Left forelimb (tissue), 1 donor: ENCODE measurements at places on chromosomes 12 and 14.

DNA sequence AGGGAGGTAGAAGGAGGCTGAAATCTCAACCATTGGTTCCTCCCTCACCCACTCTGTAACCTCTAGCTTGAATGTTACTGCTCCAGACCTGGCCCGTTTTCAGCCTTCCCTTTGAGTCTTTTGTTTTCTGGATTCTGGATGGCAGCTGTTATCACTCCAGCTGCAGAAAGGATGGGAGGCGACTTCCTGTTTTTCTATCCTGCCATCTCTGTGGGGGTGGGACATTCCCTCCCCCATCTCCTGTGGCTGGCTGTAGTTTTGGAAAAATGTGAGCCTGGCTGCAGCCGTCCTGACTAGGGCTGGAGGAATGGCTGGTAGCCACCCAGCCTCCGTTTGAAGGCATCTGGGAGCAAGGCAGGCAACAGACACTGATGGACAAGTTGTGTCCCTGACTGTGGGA is 2.9 kb upstream of the PPFIBP1 start:
- no peak for DNase-seq

DNA sequence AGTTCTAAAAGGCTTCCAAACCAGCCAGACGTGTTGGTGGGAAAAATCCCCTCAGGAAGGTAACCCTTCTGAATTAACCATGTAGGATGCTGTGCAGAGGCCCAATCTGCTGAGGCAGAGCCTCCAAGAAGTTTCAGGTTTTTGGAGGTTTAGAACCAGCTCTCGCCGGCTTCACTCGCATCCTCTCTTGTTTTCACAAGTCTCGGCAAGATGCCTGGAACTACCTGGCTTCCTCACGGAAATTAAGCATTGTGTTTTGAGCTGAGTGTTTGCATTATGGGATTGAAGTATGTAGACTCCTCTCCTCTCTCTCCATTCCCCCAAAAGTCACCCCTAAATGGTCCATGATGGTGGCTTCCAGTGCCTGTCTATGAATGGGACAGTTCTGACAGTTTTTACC is 20.6 kb downstream of the LTBP2 start:
- no peak for DNase-seq

DNA sequence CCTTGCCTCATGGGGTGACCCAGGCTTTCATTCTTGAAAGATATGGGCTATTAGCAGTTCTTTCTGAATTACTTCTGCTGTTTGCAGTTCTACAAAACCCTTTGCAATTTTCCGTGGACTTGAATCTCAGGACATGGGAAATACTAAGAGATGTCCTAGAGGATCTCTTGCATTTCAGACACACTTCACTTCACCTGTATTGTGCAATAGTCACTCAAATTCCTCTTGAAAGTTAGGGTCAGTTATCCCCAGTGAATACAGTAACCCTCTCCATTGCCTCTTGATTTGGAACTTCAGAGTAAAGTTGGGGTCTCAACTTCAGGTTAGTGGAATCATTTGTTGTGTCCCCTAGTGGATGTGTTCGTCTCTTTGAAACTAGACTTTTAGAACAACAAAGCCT is 31.8 kb downstream of the YLPM1 start:
- no peak for DNase-seq

DNA sequence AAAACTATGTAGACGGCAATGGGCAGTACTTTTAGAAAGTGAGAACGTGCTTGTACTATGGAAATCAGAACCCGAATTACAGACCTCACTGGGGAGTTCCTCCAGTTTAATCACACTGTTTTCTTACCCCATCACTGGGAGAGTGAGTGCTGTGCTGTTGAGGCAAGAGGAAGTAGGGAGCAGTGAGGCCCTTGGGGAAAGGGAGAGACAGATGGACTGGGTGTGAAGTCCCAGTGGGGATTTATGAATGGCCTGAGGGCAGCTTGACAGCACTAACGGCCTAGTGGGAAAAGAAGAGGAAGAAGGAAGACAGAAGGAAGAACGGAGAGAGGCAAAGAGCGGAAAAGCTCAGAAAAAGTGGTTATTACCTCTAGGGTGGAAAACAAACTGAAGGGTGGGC is 5.7 kb downstream of the MCRS1 start:
- DNase-seq: no peak

- no peak for DNase-seq
Observed at GRCh38 chr12:131507881-131508280, 203.0 kb upstream of the SFSWAP start.

GRCh38 chr12:26783131-26783526 is 49.9 kb downstream of the ITPR2 start:
- DNase-seq: no peak

DNA sequence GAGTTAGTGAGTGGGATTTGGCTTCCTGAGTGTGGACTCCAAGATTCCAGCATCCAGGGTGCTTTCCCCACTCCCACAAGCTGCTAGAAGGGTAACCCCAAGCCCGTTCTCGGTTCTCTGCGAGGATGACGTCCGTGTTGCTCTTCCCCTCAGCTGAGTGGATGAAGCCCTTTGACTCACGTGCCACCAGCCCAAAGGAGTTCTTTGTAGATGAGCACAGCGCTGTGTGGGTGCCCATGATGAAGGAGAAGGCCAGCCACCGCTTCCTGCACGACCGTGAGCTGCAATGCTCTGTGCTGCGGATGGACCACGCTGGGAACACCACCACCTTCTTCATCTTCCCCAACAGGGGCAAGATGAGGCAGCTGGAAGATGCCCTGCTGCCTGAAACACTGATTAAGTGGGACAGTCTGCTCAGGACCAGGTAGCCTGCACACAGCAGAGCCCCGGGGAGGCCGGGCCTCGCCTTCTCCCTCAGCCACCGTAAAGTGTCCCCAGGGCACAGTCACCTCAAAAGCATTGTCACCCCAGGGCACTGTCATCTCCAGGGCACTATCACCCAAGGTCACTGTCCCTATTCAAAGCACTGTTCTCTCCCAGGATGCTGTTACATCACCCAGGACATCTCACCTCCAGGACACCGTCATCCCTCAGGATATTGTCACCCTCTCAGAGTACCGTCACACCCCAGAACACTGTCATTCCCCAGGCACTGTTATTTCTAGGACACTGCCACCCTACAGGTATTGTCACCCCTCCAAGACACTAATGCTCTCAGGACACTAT is 31.3 kb downstream of the SERPINA3 start:
- DNase-seq: no peak

GRCh38 chr12:113853491-113853890 is 112.6 kb downstream of the RBM19 start:
- DNase-seq: no peak

DNA sequence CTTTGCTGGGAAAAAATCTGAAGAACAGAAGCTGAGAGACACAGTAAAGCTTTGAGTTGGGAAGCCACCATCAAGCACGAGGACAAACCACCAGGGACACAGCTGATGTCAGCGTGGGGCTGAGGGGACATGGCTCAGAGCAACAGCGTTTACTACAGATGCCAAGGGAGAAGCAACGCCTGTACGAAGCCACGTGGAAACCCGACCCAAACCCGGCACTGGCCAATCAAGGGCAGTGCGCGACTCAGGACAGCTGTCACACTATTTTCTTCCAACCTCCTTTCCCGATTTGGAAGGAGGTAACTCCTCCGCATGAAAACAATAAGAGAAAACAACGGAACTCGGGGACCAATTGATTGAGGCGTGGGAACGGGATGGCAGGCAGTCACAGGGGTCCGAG is 20.2 kb upstream of the CHGA start:
- DNase-seq: no peak

DNA sequence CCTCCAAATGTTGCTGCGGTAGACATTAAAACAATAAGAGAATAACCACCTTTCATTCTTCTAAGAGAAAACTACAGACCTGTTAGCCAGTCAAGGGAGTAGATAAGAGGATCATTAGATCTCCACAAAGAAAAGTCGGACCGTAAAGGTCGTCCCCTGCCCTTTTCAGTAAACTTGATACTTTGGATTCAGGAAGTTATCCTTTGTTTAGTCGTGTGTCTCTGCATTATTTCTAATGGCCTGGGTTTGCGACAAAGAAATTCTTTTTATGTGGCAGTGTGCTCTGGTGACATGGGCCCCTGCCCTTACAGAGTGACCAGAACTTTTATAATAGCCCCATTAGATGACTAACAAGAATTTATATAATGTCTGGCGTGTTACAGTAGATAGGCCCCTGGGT is 44.6 kb upstream of the EVL start:
- no peak for DNase-seq

GRCh38 chr12:57219205-57219992 is 2.8 kb downstream of the NXPH4 start:
- no peak for DNase-seq

GRCh38 chr12:94207467-94207848 is 59.1 kb downstream of the PLXNC1 start:
- DNase-seq: no peak

- no peak for DNase-seq
Observed at GRCh38 chr14:64409126-64409920, 21.2 kb downstream of the MTHFD1 start.

DNA sequence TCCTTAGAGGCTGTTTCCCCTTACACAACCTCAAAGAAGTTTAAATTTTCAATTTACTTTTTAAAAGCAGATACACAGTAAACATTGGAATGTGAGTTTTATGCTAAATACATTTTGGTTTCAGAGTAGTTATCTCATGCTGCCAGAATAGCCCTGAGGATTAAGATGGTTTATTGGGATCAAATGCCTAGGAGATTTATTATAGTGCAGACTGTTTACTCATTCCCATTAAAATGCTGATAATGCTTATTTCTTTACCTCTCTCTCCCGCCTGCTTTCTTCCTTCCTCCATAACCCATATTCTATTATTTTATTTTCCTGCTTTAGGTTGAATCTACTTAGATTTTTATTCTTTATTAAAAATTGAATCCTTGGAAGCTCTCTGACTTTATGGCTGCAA is 340.2 kb downstream of the DIO2 start:
- no peak for DNase-seq

GRCh38 chr12:78271546-78271945 is 440.9 kb downstream of the NAV3 start:
- DNase-seq: no peak

- DNase-seq: no peak
Observed at GRCh38 chr12:22529281-22530060, 14.9 kb downstream of the C2CD5 start.

GRCh38 chr14:102774391-102775153 is 2.7 kb upstream of the TRAF3 start:
- no peak for DNase-seq

GRCh38 chr12:114664651-114665320 is 19.2 kb downstream of the TBX3 start:
- no peak for DNase-seq

GRCh38 chr12:53057816-53058500 is 8.1 kb downstream of the TNS2 start:
- DNase-seq: no peak

- DNase-seq: no peak
Observed at GRCh38 chr12:121765573-121765972, 27.9 kb downstream of the RHOF start.

DNA sequence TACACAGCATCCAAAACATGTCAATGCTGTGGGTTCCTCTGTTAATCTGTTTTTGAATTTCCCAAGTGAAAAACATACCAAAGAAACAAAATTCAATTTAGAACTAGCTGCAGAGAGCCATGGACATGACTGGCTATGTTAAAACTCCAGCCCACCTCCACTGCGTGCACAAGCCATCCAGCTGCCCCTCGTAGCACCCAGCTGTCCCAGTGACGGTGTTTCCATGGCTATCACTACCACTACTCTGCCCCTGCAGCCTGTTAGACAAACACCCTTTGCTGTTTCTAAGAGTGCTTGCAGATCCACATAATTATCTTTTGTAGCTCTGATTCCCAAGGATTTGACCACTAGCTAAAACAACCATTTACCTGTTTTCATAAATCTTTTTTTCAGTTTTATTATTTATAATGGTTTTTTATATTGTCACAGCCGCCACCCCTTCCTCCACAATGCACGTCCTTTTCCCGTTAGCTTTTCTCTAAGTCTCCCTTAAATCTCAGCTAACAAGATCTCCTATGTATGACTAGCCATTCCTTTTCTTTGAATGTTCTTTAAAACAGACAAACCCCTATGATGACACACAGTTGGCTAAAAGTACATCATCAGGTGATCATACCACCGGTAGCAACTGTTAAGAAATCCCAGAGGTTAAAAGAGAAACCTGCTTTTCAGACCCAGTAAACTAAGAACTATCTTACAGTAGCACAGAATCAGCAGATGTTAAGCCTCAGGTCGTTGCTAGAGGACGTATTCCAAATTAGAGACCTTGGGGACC is 37.8 kb upstream of the NAA30 start:
- DNase-seq: no peak
